ENCODE measurements at places on chromosomes 3 and 15.

- DNase-seq, result no peak
These were observed 106.5 kb downstream of the KLF13 start for GRCh38 chr15:31433091-31433490.

DNA sequence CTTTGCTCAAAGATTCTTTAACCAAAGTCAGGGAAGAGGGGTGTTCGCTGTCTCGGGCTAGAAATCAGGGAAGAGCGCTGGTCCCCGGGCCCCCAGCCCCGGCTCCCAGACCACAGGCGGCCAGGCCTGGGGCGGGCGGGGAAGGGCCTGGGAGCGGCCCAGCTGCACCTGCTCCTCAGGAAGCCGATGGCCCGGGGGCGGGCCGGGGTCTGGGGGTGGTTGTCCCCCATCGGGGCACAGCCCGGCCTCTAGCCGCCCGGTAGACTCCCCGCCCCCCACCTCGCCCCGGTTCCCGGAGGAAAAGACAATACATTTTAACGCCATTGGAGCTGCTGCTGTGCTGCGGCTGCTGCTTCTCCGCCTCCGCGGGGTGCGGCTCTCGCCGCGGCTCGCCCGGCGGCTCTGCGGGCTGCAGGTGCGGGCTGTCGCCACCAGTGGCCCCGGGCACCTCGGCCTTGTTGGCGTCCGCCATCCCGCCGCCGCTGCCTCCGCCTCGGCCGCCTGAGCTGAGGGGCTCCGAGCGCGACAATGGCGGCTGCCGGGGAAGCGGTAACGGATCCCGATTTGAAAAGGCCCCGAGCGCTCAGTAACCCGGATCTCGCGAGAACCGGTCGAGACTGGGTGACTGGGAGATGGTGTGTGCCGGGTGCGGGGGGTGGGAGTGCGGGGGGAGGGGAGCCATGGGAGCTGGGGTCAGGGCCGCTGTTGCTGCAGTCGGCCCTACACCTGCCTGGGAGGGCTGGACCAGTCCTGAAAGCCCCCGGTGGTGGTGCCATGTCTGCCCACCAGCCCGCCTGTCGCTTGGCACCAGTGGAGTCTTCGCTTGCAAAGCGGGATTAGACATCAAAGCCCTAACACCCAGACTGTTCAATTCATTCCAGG, at the start of gene MYEF2:
Gene MYEF2, minus strand, starts transcription at position 530 of the 882 bp plus-strand sequence. Its CDS starts 58 bp downstream, at position 472.
- DNase-seq, result no peak

- DNase-seq, result no peak
These were observed 102.6 kb upstream of the SLC6A6 start for GRCh38 chr3:14299767-14300166.

GRCh38 chr3:59016930-59017616, 32.8 kb downstream of the CFAP20DC start:
- no peak for DNase-seq

DNA sequence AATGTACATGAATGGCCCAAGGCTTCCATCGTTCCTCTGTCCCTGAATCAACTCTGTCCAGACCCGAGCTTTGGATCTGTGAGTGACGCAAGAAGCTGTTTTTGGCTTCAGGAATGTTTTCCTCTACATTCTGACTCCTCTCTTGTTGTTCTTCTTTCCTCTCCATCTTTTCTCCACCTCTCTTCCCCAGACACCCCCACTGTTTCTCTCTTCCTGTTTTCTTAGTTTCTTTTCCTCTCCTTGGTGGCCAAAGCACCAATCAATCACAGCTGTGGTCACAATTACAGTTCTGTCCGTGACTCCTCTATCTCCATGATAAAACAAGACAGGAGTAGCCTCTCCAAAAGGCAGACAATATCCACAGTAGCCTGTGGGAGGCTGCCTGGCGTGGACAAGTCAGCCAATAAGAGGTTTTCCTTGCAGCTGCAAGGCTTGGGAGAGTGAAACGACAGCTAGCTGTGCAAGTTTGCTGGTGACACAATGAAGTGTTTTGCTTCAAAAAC, 4.9 kb upstream of the TMEM212 start:
- no peak for DNase-seq

Data from RKO (cell line).